ENCODE measurements at places on chromosomes 2 and 18. TPM values are rescaled to one million over a fixed set of nuclear protein-coding genes. Genes with fewer than 3 reads are reported as not detected.

The PAX8 gene
- 3.8 TPM for polyA plus RNA-seq

The PROKR1 gene
- not detected for polyA plus RNA-seq

The CD28 gene
- polyA plus RNA-seq = 0.14 TPM

The PLEK gene
- polyA plus RNA-seq = 181 TPM

The PRKAG3 gene
- 0.01 TPM for polyA plus RNA-seq

The WNT6 gene
- 0.16 TPM for polyA plus RNA-seq

The POTEC gene
- polyA plus RNA-seq = not detected

The ASB18 gene
- polyA plus RNA-seq = not detected

The FTCDNL1 gene
- 2.0 TPM for polyA plus RNA-seq

The EFHD1 gene
- polyA plus RNA-seq = 7.4 TPM

The CHMP1B gene
- polyA plus RNA-seq = 44.6 TPM

The RMDN2 gene
- polyA plus RNA-seq = 20.8 TPM

All from lung (tissue), 17 donors.